ENCODE measurements at places on chromosomes 6 and 20.

- DNase-seq, result no peak
Observed at GRCh38 chr6:94463306-94463705, 1043.9 kb upstream of the EPHA7 start.

GRCh38 chr20:60693496-60694133 lies 558.4 kb upstream of the CDH4 start:
- DNase-seq, result no peak

GRCh38 chr6:135566311-135567068 lies 69.0 kb upstream of the AHI1 start:
- no peak for DNase-seq

GRCh38 chr6:122472022-122472340 lies 374 bp upstream of the SERINC1 start:
- no peak for DNase-seq

- no peak for DNase-seq
Observed at GRCh38 chr6:126054258-126054702, 67.9 kb downstream of the TRMT11 start.

GRCh38 chr6:101433141-101433540 lies 39.6 kb downstream of the GRIK2 start:
- DNase-seq, result no peak

- DNase-seq, result no peak
Observed at GRCh38 chr20:63639093-63639975, 12.4 kb upstream of the GMEB2 start.

DNA sequence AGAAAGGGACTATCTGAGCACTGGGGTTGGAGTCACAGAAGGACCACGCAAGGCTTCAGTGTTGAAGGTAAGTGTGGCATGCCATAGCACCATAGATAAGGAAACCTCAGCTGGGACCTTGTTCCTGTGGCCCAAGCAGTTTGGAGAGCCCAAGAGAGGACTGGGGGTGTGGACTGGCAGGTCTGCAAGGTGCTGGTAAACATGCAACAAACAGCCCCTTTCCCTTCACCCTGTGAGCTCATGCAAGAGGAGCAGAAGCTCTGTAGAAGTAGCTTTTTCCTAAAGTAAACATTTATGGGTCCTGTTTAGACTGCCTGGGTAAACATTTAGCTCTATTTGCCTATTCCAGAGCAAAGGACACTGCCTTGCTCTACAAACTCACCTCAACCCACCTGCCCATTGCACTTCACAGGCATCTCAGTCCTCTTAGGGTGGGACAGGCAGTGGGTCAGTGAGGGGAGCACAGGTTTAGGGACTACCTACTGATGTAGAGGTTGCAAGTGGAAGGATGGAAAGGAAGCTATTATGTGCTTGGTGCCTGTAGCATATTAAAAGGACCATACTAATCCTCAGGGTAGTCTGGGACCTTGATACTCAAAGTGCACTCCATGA lies 12.0 kb downstream of the ZSCAN31 start:
- peak; percentile 24 for DNase-seq

- no peak for DNase-seq
Observed at GRCh38 chr6:87465051-87465450, 7.7 kb upstream of the SLC35A1 start.

- no peak for DNase-seq
Observed at GRCh38 chr6:75493400-75494064, at the start of gene FILIP1. Gene FILIP1 (minus strand): TSS chr6:75493800. CDS start chr6:75414972, 78,828 bp downstream.

GRCh38 chr20:25565578-25566157 lies 19.7 kb downstream of the NINL start:
- no peak for DNase-seq

GRCh38 chr20:37193821-37194220 lies 14.5 kb upstream of the MROH8 start:
- DNase-seq, result no peak

- DNase-seq, result no peak
Observed at GRCh38 chr6:109082188-109082577, 12.5 kb downstream of the SESN1 start.

DNA sequence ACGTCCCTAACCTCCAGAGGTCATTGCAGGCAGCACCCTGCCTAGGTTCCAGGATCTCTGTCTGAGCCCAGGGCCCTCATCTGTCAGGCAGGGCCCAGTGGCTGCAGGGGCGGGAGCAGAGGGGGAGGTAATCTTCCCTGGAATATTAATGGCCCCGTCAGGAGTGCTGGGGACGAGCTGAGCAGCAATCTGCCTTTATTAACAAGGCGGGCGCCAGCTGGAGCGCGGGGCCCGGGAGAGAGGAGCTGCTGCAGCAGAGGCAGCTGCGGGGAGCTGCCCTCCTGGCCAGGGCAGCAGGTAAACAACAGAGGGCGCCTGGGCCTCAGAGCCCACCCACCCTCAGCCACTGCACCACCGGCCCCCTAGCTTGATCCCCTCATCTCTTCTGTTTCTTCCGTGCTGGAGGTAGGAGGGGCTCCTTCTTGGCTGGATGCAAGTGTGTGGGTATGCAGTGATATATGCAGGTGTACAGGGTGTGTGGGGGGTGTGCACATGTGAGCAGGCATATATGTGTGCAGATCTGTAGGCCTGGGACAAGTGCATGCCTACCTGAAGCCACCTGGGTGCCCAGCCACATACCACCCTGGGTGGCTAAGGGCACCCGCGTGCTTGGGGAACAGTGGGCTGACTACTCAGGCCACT lies 131.8 kb upstream of the MLN start:
- no peak for DNase-seq

- peak; percentile 71 for DNase-seq
Observed at GRCh38 chr6:119347466-119348095, 2.0 kb downstream of the MAN1A1 start.

DNA sequence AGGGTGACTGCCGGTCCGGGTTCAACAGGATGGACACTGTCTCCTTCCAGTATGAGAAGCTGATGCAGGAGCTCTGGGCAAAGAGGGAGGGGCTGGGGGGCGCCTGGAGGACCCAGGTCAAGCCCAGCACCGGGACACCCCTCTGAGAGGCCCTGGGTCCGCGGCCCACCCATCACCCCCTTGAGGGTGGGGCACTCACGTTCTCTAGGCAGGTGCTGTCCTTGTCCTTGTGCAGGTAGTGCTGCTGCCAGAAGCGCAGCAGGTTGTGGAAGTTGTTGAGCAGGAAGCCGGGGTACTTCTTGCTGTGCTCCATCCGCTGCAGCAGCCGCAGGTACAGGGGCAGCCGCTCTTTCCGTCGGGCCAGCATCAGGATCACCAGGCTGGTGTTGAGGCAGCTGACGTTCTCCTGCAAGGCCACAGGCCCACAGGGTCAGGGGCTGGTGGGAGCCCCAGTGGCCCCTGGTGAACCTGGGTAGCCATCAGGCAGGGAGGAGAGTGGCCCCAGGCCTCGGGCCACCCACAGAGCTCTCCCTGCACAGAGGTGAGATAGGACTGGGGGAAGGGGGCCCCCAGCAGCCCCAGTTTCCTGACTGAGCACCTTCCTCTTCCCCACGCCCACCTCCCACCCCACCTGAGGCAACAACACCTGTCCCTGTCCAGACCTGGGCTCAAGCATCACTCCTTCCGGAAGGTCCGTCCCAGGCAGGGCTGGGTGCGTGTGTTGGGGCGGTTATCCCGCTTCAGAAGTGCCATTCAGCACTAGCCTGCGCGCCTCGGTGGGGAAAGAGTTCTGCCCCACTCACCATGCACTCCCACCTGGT lies 47.8 kb downstream of the MYH7B start:
- no peak for DNase-seq

- no peak for DNase-seq
Observed at GRCh38 chr6:160859822-160860221, 131.7 kb upstream of the MAP3K4 start.

- DNase-seq, result no peak
Observed at GRCh38 chr6:28635547-28636158, 110.0 kb downstream of the GPX5 start.

DNA sequence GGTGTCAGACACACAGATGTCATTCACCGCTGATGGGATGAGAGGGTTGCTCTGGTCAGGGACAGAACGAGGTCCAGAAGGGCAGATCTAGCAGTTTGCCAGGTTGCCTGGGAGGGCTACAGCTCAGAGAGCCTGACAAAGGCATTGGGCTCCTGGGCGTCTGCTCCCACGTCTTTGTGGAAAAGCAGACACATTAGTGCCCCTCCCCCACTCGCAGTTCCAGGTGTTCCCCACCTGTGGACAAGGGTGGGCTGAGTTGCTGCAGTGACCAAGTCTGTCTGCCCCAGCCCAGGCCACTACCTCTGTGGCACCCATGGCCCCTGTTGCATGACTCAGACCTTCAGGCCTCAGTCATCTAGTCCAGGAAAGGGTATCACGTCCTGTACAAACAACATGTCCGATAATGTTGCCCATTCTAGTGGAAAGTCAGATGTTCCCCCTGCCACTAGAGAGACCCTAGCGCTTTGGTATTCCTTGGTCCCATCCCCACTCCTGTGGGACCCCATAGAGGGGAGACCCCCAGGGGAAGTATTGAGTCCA lies 37.4 kb downstream of the WRNIP1 start:
- DNase-seq, result no peak

DNA sequence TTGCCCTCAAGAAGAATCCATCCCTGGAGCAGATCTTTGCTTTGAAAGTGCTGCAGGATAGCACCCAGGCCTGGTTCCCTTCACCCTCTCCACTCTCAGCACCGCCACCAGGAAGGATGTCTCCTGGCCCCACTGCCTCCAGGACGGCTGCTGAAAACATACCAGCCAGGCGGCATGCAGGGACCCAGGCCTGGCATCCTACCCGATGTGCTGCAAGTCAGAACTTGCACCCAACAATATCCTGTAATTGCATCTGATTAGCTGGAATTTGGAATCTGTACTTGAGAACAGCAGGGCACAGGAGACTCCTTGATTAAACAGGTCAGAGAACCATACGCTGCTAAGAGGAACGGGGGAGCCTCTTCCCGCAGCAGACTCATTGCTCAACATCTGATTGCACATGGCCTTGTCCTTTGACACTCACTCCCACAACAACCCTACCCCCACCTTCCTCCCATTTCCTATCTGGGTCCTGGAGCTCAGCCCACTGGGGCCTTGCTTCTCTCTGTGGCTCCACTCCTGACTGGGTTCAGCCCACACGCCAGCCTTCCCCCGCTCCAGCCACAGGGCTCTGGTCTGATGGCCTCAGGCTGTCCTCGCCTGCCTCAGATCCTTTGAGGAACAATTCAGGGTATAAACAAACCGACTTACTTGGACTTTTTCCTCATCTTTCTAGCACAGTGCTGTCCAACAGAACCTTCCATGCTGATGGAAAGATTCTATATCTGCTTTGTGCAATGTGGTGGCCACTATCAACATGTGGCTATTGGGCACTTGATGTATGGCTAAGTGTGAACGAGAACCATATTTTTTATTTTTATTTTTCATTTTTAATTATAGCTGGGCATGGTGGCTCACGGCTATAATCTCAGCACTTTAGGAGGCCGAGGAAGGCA lies 78.0 kb downstream of the FGD2 start:
- DNase-seq, result no peak

- DNase-seq, result no peak
Observed at GRCh38 chr20:46936415-46937156, 41.9 kb downstream of the EYA2 start.

- no peak for DNase-seq
Observed at GRCh38 chr6:143271024-143271423, 179.5 kb downstream of the ADAT2 start.

DNA sequence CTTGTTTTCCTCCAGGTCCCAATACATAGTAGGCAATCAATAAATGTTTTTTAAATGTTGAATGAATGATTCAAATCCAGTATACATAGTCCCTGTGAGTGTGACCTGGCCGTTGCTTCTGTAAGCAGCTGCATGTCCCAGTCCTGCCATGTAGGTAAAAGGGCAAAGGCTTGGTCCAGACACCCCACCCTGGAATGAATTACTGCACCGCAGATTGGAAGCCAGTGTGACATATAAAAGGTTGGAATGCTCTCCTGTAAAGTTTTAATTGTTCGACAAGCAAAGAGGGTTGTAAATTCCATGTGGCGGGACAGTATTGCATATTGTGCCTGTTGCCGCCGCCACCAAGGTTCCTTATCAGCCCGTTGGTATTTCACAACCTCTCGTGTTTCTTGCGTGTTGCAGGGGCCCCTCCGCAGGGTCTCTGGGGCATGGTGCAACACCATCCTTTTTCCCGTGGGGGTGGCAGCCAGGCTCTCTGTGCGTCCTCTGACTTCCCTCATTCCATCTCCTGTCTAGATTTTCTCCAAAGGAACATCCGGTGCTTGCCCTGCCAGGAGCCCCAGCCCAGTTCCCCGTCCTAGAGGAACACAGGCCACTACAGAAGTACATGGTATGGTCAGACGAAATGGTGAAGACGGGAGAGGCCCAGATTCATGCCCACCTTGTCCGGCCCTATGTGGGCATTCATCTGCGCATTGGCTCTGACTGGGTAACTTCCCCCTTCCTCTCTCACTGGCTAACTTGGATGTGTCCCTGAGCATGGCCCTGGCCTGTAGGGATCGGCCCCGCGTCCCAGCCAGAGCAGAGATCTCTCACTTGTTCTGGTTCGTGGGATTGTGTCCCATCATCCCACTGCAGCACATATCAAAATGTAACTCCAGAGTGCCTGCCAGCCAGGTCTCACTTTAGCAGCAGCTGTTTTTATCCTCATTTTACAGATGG lies 20.3 kb downstream of the POFUT1 start:
- no peak for DNase-seq

GRCh38 chr6:16751251-16751946 lies 9.9 kb downstream of the ATXN1 start:
- DNase-seq, result no peak

DNA sequence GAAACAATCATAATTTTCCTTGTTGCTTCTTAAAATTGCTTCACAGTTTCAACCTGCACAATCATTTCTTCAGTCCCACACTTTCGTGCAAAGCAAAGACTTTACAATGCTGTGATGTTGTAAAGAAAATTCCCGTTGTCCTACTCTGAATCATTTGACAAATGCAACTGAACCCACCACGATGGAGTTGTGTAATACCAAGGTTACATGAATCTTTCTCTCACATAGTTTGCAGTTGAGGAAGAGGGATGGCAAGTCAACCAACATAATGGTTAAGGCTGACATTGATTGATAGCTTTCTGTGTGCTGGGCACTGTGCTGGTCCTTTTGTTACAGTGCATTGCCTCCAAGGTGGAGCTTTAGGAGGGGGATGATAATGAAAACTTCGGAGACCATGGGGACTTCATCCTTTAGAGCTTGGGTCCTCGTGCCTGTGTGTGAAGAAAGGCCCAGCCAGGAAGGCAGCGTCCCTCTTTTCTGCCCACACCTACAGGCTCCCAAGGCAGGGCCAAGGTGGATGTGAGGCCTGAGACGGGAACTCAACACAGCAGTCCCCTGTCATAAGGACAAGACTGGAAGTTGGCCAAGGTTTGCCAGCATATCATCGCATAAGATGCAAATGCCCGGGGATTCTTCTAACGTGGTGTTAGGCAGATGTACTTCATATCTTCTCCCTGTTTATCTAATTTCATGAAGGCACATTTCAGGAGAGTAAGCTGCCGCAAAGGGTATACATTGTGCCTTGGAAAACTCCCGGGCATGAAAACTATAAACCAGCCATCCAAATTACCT lies 96.9 kb downstream of the LY86 start:
- DNase-seq, result no peak
